ENCODE measurements at places on chromosomes 1 and 21. TPM values are rescaled to one million over a fixed set of nuclear protein-coding genes. Genes with fewer than 3 reads are reported as not detected.

Gene PLA2G2F
- 4.2 TPM for total RNA-seq

DNA sequence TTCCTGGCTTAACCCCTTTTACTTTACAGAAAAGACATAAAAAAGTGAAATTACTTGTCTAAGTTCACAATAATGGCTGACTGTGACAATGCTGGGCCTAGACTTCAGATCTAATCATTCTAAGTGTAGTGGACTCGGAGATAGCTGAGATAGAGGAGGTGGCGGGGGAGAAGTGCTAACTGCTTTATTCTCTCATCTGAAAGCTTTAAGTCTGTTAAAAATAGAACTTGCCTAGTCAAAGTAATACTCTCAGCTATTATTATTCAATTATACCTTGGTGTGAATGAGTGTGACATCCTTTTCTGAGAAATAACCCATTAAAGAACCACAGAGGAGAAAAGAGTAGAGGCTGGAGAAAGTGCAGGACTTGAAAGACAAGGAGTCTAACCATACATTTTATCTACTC lies 96.1 kb upstream of the OLIG2 start:
- no peak for DNase-seq

Gene ARHGEF16
- total RNA-seq: 36.6 TPM

Gene CAMSAP2
- total RNA-seq: 12.1 TPM

GRCh38 chr1:36136535-36136934 lies 11.5 kb upstream of the COL8A2 start:
- no peak for DNase-seq

DNA sequence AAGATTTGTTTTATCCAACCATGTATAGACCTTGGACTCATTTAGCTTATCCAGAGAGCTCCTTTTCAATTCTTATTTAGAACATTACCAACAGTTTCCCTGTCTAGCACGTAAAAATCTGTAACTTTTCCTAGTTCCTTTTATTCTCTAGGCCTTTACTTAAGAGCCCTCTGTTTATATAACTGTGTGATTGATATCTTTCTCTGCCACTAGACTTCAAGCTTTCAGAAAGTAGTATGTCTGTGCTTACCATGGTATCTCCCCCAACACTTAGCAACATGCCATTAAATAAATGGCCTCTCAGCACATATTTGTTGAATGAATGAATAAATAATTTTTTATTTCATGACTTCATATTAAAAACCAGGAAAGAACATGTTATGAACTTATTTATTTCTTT lies 209.4 kb downstream of the PTPRC start:
- no peak for DNase-seq

DNA sequence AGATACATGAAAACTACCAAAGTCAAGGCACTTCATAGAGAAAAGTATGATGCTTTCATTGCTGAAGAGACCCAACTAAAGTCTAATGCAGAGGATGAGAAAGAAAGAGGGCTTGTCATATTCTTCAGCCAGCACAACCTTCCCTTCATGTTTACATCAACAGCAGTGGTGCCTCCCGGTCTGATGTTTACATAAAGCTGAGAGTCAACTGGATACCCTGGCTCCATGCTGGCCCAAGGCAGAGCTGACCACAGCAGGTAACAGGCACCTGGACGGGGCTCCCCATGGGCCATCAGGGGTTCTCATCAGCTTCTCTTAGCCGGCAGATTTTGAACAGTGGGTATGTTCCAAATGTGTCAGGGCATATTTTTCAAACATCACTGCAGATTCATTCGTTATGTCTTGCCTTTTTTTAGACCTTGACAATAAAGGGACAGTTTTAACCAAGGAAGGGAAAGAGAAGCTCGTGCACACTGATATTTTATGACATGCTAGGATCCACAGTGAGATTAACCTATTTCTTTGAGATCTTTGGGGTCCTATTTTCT lies 117.1 kb downstream of the NRIP1 start:
- no peak for DNase-seq

DNA sequence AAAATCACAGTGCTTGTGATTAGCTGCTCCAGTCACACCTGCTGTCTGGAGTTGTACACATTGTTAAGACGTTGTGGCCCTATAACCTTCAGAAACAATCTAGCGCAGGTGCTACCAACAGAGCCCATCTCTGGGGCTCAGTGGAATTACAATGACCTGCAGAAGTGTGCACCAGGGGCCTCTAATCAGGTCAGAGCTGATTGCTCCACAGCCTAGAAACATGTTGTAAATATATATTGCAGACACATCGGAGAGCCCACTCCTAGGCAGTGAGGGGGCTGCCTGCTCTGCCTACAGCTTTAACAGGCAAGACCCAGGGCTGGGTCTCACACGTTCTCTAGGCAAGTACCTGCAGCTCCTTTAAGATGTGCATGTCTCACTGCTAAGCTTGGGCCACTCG lies 302.0 kb downstream of the SIPA1L2 start:
- DNase-seq: no peak

GRCh38 chr1:44327679-44328491 lies 27.2 kb downstream of the ERI3 start:
- DNase-seq: peak; percentile 100

DNA sequence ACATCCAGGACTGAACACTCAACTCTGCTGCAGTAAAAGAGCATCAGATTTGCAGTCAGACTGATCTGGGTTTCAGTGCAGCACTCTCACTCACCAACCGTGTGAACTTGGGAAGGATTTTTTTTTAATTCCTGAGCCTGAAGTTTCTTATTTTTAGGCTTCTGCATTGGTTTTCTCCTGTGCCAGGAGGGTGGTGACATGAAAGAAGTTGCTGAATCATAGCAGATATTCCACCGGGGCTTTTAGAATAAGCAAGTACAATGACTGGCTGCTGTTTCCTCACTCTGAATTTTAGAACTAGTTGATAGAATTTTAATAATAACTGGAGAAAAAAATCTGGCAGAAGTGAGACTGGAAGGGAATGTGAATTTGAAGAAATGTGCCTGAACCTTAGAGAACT lies 11.6 kb downstream of the ADAM30 start:
- no peak for DNase-seq

DNA sequence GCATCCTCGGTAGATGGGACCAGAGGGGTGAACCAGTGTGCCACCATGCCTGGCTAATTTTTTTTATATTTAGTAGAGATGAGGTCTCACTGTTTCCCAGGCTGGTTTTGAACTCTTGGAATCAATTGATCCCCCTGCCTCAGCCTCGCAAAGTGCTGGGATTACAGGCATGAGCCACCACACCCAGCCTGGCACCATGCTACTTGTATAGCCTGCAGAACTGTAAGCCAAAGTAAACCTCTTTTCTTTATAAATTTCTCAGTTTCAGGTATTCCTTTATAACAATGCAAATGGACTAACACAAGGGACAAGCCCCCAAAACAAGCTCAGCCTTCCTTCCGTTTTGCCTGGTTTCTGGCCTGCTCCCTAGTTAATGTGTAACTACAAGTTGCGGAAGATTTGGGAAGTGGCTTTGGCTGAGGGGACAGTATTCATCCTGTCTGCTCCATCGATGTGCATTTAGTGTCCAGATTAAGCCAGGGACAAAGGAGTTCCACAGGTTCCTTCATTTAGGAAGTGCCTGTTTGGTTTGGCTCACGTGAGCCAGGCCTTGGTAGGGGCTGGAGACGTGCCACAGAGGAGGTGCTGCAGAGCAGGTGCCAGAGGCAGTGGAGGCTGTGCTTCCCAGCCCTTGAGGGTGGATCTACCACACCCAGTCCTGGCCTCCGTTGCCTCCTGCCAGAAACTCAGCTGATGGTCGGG lies 4.4 kb downstream of the AVPR1B start:
- DNase-seq: no peak

- DNase-seq: no peak
These were observed 307.6 kb upstream of the VAMP3 start for GRCh38 chr1:7463526-7463925.

Gene CFHR1
- total RNA-seq: not detected

Gene LY9
- total RNA-seq: not detected

Measured in epithelial cell of proximal tubule (primary cell).